ENCODE measurements at places on chromosomes 2 and 18.

GRCh38 chr2:18440141-18440661, 120.3 kb downstream of the RDH14 start:
- DNase-seq: no peak

DNA sequence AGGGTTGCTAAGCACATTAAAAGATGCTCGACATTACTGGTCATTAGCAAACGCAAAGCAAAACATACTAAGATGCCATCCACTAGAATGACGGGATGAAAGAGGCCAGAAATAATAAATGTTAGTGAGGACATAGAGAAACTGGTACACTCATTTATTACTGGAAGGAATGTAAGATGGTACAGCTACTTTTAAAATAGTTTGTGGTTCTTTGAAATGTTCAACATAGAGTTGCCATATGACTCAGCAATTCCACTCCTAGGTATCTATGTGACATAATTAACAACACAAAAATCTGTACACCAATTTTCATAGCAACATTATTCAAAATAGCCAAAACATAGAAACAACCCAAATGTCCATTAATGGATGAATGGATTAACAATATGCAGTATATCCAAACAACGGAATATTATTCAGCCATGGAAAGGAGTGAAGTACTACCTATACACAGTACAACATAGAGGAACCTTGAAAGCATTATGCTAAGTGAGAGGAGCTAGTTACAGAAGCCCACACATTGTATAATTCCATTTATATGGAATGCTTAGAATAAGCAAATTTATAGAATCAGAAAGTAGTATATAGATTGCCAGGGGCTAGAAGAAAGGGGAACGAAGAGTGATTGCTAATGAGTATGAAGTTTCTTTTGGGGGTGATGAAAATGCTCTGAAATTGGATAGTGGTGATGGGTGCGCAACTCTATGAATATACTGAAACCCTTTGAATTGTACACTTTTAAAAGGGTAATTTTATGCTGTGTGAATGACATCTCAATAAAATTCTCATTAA, 61.9 kb upstream of the IL1R1 start:
- no peak for DNase-seq

DNA sequence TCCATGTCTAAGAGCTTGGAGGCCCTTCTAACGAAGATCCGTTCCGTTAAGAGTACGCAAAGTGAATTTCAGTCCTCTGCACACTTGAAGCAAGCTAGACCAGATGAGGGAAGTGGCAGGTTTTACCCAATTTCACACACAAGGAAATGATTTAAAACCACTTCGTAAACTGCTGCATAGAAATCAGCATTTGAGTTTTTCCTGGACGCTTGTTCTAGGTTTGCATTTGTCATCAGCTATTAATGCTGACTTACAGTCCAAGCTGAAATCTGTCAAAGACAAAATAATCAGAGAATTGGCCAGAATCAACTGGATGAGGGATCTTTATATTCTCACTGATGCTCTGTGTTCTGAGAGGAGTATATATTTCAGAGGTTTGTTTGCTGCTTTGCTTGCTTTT, 117.6 kb upstream of the RASGRP3 start:
- DNase-seq: no peak

GRCh38 chr2:46695283-46695682, 215.9 kb downstream of the TMEM247 start:
- DNase-seq: no peak

DNA sequence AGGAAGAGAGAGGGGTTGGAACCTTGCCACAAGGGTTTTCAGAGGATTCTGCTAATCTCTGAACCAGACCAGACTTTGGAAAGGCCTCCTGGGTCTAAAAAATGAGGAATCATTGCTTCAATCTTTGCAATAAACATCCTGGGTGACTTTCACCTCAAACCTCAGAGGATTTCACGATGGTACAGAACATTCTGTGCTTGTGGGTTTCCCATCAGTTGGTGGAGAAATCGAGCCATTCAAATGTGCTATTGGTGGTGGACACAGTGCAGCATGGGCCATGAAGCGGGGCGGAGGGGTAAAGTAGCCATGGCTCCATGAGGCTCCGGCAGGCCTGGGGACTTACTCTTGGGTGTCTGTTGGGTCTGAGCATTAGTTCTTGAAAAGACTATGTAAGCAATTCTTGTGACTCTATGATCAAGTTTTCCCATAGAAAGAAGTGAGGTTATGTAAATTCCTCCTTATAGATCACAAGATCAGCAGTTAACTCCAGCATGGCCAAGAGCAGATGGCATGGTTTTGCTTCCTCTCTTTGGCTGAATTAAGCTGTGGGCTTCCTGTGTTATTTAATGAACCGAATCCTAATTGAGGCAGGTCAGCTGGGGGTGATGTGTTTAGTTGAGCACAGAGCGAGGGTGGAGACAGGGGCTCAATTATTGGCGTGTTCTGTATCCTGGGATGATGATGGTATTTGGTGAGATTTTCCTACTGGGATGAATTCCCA, 1.9 kb upstream of the IL1R2 start:
- no peak for DNase-seq

GRCh38 chr2:63737081-63737751, 104.5 kb upstream of the UGP2 start:
- DNase-seq: no peak

DNA sequence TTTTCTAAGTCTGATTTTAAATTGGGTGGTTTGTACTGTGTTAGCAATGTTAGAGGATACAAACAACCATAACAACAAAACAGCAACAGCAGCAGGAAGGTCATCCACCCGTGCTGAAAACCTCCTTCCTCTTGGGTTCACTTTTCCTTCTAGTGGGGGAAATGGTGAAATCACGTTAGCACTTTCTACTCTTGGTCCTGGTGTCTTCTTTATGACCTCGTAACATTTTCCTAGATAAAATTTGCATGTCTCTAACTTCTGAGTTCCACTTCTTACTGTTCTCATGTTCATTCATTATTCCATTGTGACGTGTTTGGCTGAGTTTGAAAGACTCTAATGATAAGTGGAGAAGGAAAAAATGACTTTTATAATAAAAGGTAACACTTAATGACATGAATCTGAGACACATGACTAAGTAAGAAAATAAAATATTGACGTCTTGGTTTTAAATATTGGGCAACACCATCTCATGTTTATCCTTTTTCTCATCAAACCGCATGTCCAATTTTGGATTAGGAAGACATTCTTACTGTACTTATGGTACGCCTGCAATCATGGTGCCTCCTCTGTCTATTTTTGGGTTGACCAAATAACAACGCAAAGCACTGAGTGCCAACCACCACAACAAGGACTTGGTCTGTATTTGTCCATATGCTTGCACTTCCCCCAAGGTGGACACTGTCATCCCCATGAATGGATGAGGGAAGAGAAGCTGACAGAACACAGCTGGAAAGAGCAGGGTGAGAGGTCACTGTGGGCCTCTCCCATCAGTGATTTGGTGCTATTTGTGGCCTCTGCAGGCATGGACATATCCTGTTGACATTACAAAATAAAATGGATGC, 25.7 kb upstream of the IL1R1 start:
- DNase-seq: no peak

DNA sequence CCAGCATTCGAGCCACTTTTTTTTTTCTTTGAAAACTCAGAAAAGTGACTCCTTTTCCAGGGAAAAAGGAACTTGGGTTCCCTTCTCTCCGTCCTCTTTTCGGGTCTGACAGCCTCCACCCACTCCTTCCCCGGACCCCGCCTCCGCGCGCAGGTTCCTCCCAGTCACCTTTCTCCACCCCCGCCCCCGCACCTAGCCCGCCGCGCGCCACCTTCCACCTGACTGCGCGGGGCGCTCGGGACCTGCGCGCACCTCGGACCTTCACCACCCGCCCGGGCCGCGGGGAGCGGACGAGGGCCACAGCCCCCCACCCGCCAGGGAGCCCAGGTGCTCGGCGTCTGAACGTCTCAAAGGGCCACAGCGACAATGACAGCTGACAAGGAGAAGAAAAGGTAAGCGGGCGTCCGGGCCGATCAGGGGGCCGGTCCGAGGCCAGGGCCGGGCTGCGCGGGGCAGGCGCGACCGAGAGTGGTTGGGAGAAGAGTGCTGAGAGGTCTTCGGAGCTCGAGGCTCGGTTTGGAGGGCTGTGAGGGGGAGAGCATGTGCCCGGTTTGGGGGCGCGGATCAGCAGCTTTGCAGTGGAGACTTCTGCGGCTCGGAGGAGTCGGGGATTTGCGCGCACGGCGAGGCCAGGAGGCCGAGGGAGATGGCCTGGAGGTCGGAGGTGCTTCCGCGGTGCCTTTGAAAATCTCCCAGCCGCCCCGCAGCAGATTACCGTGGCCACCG, 502 bp downstream of the EPAS1 start:
- DNase-seq: peak; percentile 59

GRCh38 chr18:10121786-10122515, 208.1 kb downstream of the VAPA start:
- DNase-seq: no peak

DNA sequence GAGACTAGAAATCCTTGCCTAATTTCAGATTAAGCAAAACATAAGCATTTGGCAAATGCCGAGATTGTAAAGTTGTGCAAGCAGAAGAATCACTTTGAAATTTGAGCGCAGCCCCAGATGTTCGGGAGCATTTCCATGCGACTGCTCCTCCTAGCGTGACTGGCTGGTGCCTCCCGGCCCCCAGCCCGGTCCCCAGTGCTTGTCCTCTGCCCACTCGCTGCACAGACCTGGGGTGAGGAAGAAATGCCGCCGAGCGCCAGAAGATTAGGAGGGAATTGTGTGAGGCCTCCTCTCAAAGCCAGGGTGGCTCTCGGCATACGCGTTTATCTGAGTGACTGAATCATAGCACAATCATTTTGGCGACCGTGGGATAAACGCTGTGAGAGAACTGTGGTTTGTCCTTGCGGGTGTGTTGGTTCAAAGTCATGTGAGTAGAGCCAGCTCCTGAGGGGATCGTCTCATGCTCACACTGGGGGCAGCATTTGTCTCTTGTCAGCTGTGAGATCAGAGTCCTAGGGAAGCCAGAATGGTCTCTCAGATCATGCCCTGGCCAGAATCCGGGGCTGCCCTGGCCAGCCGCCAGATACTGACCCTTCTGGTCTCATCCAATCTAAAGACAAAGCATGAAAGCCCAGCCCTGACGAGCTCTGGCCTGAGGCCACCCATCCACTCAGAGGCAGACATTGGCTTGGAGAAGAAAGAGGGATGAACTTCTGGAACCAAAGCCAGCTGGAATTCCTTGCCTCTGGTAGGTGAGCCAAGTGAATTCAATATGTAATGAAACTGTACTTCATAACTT, 189.3 kb downstream of the SH3RF3 start:
- no peak for DNase-seq

GRCh38 chr18:47215554-47216138, 35.8 kb downstream of the SKOR2 start:
- peak; percentile 34 for DNase-seq
